ENCODE measurements at places on chromosomes 7 and 10. TPM values are rescaled to one million over a fixed set of nuclear protein-coding genes. Genes with fewer than 3 reads are reported as not detected.

Gene PODXL
- 770 TPM for polyA plus RNA-seq

Gene ANKRD1
- 0.73 TPM for polyA plus RNA-seq

Gene KLF14
- polyA plus RNA-seq = 0.77 TPM

Gene EBF3
- 1.8 TPM for polyA plus RNA-seq

Gene GPC2
- polyA plus RNA-seq = 14.5 TPM

Gene NRCAM
- polyA plus RNA-seq = 20.5 TPM

Gene STEAP4
- polyA plus RNA-seq = 0.12 TPM

Gene SFR1
- polyA plus RNA-seq = 11.5 TPM

Gene PNLIPRP2
- polyA plus RNA-seq = 0.05 TPM

Gene PPA1
- 90.4 TPM for polyA plus RNA-seq

Gene GDF2
- polyA plus RNA-seq = not detected

Measured in right renal pelvis (tissue), 4 donors.